ENCODE measurements at places on chromosomes 16 and 17.

GRCh38 chr17:34254146-34254545, 939 bp upstream of the CCL2 start:
- peak; percentile 98 for DNase-seq

GRCh38 chr16:56424404-56424764, 961 bp downstream of the AMFR start:
- DNase-seq: peak; percentile 23

- peak; percentile 28 for DNase-seq
Measured at GRCh38 chr17:81057079-81057730, 22.3 kb downstream of the BAIAP2 start.

DNA sequence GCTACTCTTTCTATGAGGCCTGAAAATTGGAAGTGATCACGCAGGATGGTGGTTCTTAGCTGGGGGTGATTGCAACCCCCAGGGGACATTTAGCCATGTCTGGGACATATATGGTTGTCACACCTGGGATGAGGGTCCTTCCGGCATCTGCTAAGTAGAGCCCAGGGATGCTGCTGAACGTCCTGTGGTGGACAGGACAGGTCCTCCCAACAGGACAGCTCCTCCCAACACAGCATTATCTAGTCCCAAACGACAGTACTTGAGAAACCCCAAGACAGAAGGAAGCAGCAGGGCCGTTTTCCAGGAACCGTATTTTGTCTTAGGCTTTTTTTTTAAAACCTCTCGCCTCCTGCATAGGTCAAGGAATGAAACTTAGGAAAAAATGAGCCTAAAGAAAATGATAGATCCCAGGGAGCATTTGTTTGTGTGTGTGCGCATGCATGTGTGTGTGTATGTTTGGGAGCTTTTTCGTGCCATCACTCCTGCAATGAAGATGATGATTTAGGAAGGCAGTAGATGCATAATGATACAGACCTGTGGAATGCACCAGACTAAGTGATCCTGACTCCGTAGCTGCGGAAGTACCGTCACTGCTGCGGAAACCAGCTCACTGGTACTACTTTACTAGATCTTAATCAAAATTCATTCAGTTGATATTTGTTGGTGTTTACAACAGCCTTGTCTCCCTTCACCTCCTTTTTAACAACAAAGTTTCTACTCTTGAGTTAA, 118.2 kb downstream of the SNX29 start:
- no peak for DNase-seq

GRCh38 chr17:42365136-42365535, 23.1 kb downstream of the STAT3 start:
- DNase-seq: peak; percentile 83

DNA sequence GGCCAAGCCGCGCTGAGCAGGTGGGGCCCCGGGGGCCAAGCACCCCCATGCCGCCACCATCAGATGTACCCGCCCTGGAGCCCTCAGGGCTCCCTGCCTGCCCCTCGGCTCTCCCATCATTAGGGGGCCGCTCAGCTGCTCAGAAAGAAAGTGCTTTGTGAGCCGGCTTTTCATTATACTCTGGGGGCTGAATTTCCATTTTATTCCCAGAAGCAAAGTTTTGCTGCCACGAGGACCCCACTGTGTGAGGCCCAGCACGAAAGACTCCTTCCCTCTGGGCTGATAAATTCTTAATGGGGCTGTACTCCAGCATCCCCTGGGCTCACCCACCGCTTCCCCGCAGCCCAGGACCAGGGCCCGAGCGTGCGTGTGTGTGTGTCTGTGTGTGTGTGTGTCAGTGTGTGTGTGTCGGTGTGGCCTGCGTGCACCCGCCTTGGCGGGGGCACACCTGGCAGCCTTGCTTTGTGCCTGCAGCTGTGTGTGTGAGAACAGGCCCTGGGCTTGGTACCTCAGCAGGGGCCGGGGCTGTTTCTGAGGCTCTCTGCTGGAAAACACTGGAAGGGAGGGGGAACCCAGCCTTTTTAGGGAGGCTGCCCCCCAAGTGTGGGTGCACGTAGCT, 103.0 kb upstream of the GSE1 start:
- no peak for DNase-seq

DNA sequence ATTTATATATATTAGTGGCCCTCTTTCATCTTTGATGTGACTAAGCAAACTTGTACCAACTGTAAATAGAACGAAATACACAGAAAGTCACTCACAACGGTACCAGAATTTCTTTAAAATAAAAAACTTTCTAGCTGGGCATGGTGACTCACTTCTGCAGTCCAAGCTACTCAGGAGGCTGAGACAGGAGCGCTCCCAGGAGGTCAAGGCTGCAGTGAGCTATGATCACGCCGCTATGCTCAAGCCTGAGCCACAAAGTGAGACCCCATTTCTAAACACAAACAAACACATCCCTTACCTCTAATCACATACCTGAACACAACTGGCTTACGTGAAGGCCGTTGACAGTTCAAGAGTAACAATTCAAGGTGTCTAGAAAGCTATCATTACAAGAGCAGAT, 29.7 kb downstream of the STAT5B start:
- no peak for DNase-seq

DNA sequence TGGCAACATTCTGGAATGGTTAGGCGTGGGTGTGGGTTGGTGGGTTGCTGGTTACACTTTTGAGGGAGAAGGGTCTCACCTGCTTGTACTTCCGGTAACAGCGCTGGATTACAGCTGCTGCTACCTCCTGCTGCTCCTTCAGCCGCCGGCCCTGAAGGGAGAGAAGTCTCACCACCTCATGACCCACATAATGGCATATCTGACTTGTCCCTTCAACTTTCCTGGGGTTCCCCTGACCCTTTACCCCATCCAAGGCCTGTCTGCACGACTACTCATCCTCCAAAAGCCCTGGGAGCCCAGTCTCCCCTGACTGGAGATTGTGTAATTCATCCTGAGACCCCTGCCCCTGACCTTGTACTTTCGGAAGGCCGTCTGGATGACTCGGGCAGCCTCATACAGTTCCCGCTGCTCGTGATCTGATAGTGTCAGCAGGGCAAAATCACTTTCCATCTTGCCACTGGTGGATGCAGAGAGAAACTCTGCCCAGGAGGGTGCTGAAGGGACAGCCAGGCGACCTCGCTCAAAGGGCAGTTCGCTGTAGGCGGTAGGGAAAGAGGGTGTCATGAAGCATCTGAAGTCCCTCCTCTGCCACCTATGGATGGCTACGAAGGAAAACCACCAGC, 2.0 kb upstream of the SPAG7 start:
- peak; percentile 53 for DNase-seq

DNA sequence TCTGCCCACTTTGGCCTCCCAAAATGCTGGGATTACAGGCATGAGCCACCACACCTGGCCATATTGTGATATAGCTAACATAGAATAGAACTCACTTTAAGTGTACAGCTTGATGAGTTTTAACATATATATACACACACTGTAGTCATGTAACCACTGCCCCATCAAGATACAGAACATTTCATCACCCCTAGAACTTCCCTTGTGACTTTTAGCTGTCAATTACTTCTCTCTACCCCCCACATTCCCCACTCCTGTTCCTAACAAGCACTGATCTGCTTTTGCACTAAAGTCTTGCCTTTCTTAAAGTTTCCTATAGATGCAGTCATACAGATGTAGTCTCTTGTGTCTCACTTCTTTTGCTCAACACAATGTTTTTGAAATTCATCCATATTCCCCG, 93.1 kb downstream of the PITPNC1 start:
- DNase-seq: no peak

DNA sequence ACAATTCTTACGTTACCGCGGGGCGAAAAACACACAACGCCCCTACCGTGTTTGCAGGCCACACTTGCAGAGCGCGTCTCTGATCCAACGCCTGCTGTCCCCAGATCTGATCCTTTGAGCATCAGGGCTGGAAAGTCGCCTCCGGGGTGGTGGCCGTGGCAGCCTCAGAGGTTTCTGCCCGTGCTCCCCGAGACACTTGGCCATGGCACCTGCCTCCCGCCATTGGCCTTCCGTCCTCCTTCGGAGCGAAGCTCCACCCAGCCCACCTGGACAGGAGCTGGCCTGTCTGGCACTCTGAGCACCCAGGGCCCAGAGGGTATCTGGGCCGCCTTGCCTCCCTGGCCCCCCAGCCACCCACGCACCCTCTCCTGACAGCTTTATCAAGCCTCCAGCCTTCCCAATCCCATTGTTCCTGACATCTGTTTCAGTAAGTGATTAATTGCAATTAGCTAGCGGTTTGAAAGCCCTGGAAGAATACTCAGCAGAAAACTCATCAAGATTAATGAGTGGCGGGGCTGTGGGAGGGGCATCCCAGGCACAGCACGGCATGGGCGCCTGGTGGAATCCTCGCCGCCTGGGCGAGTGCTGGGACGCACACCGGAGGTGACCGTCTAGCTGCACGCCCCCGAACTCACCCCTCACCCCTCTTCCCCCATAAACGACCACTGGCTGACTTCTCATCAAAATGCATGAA, 181.5 kb upstream of the GSE1 start:
- no peak for DNase-seq
